ENCODE measurements at places on chromosomes 5 and 9.

DNA sequence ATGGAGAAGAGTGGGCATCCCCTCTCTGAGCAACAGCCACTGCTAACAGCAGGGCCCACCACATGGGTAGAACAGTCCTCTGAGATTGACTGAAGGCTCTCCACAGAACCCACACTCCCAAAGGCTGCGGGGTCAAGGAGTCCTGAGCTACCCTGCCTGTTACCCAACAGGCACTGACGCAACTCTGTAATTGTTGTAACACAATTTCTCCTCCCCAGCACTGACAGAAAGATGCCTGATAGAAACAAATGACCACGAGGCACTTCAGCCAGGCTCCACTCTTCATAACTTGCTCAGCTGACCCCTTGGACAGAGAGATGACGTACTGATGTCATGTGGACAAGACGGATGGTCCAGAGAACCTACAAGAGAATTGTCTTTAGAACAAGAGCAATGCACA lies 220.7 kb downstream of the SPOCK1 start:
- no peaks in the 10 kb centered on the region for H3K4me1 ChIP-seq
- no peaks in the 10 kb centered on the region for H3K27me3 ChIP-seq
- H3K36me3 ChIP-seq = no peaks in the 10 kb centered on the region
- H3K27ac ChIP-seq = no peak overlapping the region
- DNase-seq = no peak

DNA sequence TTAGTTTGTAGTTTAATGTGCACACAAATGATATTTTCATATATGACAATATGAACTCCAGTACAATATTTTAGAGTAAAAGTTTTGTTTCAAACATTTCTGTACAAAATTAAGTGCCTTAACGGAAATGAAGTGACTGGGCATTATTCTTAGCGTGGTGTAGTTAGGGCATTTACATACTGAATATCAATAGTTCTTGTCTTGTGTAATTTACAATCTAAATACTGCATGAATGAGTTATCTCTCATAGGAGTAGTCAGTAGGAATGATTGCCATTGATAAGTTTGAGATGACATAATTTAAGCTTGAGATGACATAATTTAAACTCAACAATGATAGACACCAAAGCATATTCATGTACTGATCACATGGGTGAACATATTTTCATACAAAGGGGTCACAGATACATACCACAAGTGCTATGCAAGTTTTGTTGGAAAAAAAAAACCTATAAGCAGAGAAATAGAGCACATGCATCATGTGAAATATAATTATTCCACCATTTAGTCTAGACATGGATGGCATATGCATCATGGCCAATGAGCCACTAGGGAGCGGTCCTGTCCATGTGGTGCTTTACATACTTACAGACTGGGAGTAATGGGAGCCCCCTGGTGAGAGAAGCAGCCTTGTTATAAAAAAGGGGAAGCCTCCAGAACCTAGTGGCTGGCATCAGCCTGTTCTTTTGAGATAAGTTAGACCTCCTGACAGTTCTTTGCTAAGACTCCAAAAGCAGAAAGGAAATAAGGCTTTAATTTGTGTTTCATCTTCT lies 1523.9 kb downstream of the MAT2B start:
- no peak overlapping the region for H3K27ac ChIP-seq
- H3K36me3 ChIP-seq = no peaks in the 10 kb centered on the region
- H3K4me1 ChIP-seq = no peaks in the 10 kb centered on the region
- DNase-seq = no peak
- H3K4me3 ChIP-seq = no peak overlapping the region
- H3K27me3 ChIP-seq = no peaks in the 10 kb centered on the region

GRCh38 chr5:31990081-31990650 lies 184.0 kb downstream of the GOLPH3 start:
- DNase-seq = no peak
- H3K36me3 ChIP-seq = no peaks in the 10 kb centered on the region
- H3K4me1 ChIP-seq = no peaks in the 10 kb centered on the region
- H3K27ac ChIP-seq = no peak overlapping the region
- H3K4me3 ChIP-seq = no peak overlapping the region

- no peaks in the 10 kb centered on the region for H3K4me1 ChIP-seq
- H3K4me3 ChIP-seq = no peak overlapping the region
- H3K27me3 ChIP-seq = no peaks in the 10 kb centered on the region
- no peaks in the 10 kb centered on the region for H3K36me3 ChIP-seq
- DNase-seq = no peak
Measured at GRCh38 chr9:105842023-105842644, 147.8 kb downstream of the TMEM38B start.

DNA sequence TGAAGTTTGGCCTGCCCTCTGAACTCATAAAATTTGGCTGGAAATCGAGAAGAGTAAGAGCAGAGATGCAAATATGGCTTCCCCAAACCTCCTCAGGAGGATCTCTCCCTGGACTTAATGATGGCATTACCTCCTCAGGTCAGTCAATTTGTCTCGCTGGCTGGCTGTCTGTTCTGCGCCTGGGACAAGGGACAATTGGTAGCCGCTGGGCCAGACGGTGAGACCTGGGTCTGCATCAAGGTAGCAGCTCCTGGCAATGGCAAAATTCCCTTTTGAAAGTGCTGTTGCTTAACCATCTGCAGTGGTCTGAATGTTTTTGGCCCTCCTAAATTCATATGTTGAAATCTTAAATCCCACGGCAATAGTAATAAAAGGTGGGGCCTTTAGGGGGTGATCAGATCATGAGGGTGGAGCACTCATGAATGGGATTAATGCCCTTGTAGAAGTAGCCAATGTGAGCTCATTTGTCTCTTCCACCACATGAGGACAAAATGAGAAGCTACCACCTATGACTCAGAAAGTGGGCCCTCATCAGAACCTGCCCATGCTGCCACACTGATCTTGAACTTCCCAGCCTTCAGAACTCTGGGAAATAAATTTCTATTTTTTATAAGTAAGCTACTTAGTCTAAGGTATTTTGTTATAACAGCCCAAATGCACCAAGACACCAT lies 439.3 kb upstream of the KLF4 start:
- no peaks in the 10 kb centered on the region for H3K27me3 ChIP-seq
- no peak overlapping the region for H3K4me3 ChIP-seq
- H3K4me1 ChIP-seq = no peaks in the 10 kb centered on the region
- DNase-seq = no peak
- H3K36me3 ChIP-seq = no peaks in the 10 kb centered on the region
- no peak overlapping the region for H3K27ac ChIP-seq

- H3K27ac ChIP-seq = no peak overlapping the region
- H3K27me3 ChIP-seq = no peaks in the 10 kb centered on the region
- no peaks in the 10 kb centered on the region for H3K4me1 ChIP-seq
- no peak for DNase-seq
- H3K36me3 ChIP-seq = no peaks in the 10 kb centered on the region
- H3K4me3 ChIP-seq = no peak overlapping the region
Measured at GRCh38 chr9:29432191-29432590, 1858.9 kb upstream of the C9orf72 start.

GRCh38 chr5:59246882-59247281 lies 646.6 kb downstream of the PDE4D start:
- H3K36me3 ChIP-seq = no peaks in the 10 kb centered on the region
- H3K27ac ChIP-seq = no peak overlapping the region
- H3K4me1 ChIP-seq = no peaks in the 10 kb centered on the region
- no peak for DNase-seq
- H3K4me3 ChIP-seq = no peak overlapping the region
- no peaks in the 10 kb centered on the region for H3K27me3 ChIP-seq

GRCh38 chr9:77980622-77981021 lies 51.0 kb downstream of the GNAQ start:
- peaks cover 4% of the 10 kb centered on the region for H3K4me1 ChIP-seq
- H3K4me3 ChIP-seq = no peak overlapping the region
- DNase-seq = no peak
- H3K27me3 ChIP-seq = no peaks in the 10 kb centered on the region
- no peaks in the 10 kb centered on the region for H3K36me3 ChIP-seq

GRCh38 chr5:77272206-77272605 lies 61.7 kb downstream of the PDE8B start:
- no peaks in the 10 kb centered on the region for H3K4me1 ChIP-seq
- H3K4me3 ChIP-seq = no peak overlapping the region
- H3K27ac ChIP-seq = no peak overlapping the region
- H3K36me3 ChIP-seq = no peaks in the 10 kb centered on the region
- no peaks in the 10 kb centered on the region for H3K27me3 ChIP-seq

DNA sequence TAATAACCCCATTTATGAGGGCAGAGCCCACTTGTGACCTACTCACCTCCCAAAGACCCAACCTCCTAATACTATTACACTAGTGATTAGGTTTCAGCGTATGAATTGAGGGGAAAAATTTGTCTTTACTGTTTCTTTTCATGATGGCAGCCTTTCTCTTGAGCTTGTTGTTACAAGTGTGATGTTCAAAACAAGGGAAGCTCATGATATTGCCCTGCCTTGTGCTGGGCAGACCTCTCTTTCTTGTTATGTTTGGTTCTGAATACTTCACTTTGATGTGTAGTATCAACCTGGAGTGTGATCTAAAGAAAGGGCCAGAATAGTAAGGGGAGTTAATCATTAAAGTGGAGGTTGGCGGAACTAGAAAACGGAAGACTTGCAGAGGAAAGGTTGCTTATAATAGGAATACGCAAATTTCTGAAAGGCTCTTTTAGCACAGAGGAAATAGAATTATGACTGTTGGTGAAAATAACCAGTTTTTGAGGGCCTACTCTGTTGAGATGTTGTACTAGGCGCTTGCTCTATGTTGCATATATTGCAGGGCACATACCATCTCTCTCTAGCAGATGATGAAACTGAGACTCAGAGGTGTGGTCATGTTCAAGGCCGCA lies 68.2 kb downstream of the MELK start:
- DNase-seq = no peak
- no peak overlapping the region for H3K4me3 ChIP-seq
- H3K36me3 ChIP-seq = no peaks in the 10 kb centered on the region

DNA sequence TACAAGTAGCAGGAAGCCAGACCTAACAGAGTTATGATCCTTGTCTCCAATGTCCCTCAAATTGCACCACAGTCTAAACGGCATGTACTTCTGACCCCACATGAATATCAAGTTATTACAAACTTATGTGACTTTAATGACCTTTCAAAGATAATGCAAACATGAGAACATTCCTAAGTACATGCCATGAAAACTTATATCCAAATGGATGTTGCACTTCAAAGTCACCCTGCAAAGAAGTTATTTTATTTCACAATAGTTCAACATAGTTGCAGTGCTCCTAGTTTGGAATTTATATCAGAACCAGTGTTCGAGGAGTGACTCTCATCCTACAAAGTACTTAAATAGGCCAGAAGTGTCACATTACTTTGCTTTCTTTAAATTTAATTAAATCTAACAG lies 41.2 kb upstream of the ITGA1 start:
- H3K36me3 ChIP-seq = no peaks in the 10 kb centered on the region
- no peak overlapping the region for H3K4me3 ChIP-seq
- H3K4me1 ChIP-seq = no peaks in the 10 kb centered on the region

All from liver (tissue), 10 donors.